ENCODE measurements at places on chromosomes 12 and 14.
A peak's percentile ranks its signal among the peaks of the same experiment; 100 is the strongest.

- no peak for DNase-seq
Observed at GRCh38 chr12:11718768-11719253, 69.3 kb downstream of the ETV6 start.

- DNase-seq = peak; percentile 71
Observed at GRCh38 chr14:103808403-103809001, 38.9 kb downstream of the PPP1R13B start.

DNA sequence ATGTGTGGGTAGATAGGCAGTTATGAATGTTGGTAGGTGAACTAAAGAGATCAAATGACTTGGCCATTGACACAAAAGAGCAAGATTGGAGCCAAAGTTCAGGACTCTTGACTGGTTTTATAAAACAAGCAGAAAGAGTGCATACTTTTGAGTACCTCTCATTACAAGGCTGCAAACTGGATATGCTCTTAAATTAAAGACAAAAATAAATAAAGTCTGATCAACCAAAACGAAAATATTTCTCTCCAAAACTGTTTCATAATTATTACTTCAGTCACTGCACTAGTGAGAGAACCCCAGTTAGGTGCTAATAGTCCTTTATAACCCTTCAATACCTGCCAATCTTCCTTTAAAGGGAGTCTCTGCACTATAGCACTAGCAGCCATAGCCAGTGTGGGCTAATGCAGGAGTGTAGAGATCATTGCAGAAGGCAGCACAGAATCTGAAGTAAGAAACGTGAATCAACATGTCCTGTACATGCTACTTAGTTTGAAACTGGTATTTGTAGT, 147.1 kb downstream of the FOXA1 start:
- DNase-seq = no peak

DNA sequence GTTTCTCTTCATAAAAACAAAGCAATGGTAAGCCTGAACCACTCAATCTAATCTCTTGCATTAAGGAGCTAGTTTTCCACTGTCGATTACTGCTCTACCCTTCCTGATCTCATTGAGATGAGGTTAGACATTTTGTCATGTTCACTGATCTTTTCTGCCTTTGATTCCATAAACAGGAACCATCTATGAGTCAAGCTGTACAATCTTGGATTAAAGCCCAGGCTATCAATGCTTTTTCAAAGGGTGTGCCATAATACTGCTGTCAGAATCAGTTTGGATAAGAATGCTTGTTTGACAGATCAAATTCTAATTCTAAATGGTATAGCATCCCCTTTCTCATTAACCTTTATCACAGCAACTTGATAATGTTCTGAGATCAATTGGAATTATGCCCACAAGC, 16.1 kb downstream of the GRIP1 start:
- no peak for DNase-seq

DNA sequence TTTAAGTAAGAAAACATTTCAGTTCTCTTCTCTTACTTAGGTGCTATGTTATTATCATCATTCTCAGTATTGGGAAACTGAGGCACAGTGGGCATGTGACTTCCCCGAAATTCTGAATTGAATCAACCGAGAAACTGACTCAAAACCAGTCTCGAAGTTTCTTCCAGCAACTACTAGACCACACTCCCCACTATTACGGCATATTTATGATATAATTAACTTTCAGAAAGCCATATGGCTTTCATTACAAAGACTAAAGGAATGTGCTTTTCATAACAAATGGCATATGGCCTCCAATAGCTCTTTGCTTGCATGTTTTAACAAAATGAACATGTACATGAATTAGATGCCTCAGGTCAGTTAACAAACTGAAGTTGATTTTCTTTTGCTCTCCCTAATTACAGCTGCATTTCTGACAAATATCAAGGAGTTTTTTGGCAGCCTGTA, 182.9 kb upstream of the SLC38A2 start:
- no peak for DNase-seq

DNA sequence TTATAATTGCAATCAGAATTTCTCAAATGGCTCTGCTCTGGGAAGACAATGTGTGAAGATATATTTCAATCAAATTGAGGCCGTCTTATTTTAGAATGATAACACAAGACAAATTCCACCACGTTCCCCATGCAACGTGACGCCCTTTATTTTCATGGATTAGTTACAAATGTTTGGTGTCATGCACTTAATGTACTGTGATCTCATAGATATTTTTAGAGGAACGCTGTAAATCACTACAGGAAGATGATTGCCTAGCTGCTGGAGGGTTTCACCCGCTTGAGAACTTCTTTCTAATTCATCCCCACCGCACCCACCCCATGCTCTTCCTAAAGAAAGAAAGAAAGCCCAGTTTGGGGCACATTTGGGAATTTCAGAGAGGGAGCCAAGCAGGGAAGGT, 117.2 kb downstream of the PLXNC1 start:
- no peak for DNase-seq

DNA sequence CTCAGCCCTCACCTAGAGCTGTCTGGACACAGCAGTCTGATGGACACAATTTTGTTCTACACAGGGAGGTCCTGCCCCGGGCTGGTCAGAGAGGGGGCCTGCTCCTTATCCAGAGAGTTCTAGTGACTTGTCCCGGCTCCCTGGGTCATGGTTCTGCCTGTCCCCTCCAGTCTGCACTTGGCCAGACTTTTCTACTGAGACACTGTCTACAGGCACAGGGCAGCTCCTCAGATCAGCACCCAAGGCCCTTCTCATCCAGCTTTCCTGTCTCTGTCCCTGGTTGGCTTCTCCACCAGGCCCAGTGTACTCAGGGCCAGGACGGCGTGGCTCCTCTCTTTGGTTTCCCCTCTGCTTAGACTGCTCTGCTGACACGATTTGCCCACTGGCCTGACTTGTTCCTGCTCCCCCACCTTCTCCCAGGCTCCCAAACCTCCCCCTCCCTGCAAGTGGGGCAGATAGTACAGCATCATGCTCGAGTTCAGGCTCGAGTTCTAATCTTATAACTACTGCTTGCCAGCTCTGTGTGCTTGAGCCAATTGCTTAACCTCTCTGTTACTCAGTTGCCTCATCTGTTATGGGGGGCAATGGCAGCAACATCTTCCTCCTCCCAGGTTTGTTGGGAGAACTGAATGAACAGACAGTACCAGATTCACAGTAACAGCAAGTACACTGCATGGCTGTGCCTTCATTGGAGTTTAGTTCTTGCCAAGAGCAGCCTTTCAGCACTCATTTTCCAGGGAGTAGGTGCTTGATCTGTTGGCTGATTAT, 22.0 kb upstream of the COL2A1 start:
- DNase-seq = no peak

- no peak for DNase-seq
Observed at GRCh38 chr12:51954561-51955361, 3.3 kb downstream of the ACVR1B start.

GRCh38 chr14:39175445-39176262, 600 bp downstream of the PNN start:
- no peak for DNase-seq

DNA sequence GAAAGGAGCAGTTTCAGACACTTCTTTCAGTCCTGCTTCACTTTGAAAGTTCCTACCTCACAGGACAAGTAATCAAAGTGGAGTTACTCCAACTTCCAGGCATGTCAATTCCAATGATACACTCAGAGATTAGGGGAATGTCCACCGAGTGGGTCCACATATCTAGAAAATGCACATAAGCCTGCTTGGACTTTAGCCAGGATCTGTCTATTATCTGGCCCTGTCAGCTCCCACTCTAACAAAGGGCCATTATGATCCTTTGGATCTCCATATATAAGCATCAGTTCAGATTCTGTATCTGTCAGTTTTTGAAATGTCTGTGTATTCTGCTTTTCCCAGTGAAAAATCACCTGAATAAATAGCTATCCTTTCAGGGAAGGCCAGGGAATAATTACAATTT, 112.9 kb upstream of the ATXN7L3B start:
- DNase-seq = no peak

GRCh38 chr12:219891-220352, 6.0 kb upstream of the SLC6A12 start:
- peak; percentile 36 for DNase-seq

- DNase-seq = no peak
Observed at GRCh38 chr12:32015036-32015435, 55.8 kb downstream of the RESF1 start.

DNA sequence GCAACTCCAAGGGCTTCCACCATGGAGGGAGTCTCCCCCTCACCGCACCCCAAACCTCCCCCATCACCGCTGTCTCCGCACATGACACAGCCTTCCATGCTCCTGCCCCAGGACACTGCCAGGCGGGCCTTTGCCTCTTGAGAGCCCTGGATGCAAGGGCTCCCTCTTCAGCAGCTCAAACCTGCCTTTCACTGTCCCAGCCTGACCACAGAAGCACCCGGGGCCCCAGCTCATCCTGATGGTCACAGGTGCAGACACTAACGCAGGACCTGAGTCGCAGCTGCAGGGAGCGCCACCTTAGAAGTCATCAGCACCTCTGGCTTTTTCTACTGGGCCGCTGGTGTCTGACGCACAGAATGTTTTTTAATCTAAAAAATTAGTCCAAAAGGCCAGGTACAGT, 54.0 kb downstream of the SYNE3 start:
- DNase-seq = no peak

DNA sequence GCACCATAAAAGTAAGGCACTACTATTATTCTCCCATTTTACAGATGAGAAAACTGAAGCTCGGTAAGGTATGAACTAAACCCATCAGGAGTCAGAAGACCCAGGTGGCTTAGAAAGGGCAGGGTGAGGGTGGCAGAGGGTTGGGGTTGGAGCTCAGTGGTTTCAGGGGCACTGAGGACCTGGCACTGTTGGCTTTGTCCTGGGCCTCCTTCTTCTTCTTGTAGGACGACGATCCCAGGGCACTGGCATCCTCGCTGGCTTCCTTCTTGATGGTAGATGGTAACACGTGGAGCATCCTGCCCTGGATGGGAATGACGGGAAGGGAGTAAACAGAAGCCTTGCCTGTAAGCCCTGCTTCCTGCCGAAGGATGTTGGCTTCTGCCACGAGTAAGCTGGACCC, 19.9 kb downstream of the RBM19 start:
- DNase-seq = no peak

DNA sequence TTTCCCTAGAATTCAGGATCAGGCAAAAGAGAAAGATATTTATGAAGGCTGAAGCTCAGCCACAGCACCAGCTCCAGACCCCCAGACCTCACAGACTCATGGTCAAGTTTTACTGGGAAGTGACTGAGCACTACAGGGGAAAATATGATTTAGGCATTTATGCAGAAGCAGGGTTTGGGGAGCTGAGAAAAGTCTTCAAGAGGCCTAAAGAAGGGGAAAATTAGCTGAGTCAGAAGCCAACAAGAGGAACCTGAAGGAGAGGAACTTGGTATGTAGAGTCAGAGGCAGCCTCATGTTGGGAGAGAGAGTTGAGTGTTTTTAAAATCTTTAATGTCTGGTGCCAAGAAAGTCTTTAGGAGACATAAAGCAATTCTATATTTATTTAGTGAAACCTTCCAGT, 63.0 kb downstream of the FOS start:
- DNase-seq = no peak

- DNase-seq = no peak
Observed at GRCh38 chr12:1977588-1977987, 26.7 kb downstream of the DCP1B start.

DNA sequence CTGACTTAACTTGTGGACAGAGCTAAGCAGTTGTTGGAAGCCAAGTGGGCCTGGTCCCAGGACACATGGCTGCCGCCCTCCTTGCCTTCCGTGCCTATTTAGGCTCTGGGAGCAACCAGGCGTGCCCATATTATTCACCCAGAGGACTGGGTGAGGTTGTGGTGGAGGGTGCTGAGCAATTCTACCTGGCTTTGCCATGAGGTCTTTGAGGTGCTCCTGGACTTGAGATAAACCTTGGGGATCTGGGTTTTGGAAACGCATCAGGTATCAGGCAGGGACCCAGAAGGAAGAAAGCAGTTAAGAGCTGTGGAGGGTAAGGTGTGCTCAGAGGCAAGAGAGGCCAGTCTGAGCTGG, 60.1 kb downstream of the EMP1 start:
- DNase-seq = no peak

- DNase-seq = no peak
Observed at GRCh38 chr12:131093971-131094830, 140.5 kb downstream of the ADGRD1 start.

DNA sequence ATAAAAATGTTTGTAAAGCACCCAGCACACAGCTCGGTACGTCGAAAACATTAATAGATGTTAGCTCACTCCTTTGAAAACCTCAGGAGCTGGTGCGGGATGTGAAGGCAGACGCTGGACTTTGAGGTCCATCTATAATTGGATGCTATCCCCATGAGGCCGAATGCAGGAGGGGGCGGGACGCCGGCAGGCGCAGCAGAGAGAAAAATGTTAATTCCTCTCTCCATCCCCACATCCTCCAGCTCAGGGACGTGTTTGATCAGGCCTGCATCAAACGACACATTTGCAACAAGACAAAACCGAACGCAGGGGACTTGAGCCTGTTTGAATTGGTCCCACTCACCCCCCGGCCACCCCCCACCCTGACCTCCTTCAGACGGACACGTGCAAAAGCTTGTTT, 231.0 kb downstream of the RBM19 start:
- DNase-seq = no peak

DNA sequence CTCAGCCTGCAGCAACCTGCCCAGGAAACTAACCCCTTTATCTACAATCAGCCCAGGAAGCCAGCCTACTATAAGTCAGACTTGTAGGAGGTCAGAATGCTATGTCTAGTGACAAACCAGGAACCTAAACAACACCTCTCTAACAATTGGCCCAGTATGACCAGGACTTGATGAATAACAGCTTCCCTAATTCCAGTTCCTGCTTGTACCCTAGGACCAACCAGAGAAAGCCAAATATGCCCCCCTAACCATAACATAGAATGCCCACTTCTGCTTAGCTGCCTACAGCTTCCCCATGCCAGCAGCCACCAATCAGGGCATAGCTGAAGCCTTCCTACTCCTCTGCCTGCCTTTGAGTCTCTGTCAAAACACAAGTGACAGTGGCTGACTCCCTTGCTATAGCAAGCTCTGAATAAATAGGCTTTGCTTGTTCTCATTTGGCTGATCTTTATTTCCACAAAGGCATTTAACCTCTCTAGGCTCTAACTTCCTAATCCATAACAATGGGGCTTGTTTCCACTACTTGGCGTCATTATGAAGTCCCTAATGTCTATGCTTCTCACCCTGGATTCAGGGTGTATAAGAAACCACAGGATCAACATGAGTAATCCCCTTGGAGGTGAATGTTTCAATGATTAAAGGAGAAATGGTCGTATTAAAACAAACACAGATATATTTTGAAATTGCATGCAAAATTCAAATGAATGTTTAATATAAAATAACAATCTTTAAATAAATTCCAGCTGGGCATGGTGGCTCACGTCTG, 220.2 kb downstream of the ANO6 start:
- DNase-seq = peak; percentile 0

- DNase-seq = no peak
Observed at GRCh38 chr14:75064205-75064567, 362 bp upstream of the ACYP1 start.

DNA sequence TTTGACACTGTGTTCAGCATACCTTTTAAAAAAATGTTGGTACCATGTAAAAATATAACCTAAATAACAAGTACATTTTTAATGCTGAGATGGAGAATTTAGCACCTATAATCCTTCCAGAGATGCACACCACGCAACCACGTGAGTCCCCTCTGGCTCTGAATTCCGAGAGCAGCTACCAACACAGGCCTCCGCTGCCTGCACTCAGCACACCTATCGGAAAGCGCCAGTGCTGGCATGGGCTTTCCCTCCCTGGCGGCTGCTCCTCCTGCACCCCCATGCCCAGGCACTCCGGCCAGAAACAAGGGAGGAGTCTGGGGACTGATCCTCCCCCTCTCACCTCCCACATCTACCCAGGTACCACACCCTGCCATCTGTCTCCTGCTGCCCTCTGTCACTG, 47.0 kb downstream of the ITPK1 start:
- DNase-seq = no peak

Data from CD4-positive, alpha-beta T cell treated with Interleukin-1 beta for 1 hour (primary cell).